ENCODE measurements at places on chromosomes 6 and 20.
A peak's percentile ranks its signal among the peaks of the same experiment; 100 is the strongest.

GRCh38 chr6:95135182-95135581 lies 442.2 kb upstream of the MANEA start:
- no peak for DNase-seq

- DNase-seq: no peak
Observed at GRCh38 chr6:37960139-37960935, 140.8 kb downstream of the ZFAND3 start.

GRCh38 chr20:37741055-37741454 lies 47.2 kb downstream of the CTNNBL1 start:
- no peak for DNase-seq

GRCh38 chr6:17021539-17021889 lies 80.3 kb upstream of the STMND1 start:
- no peak for DNase-seq

- no peak for DNase-seq
Observed at GRCh38 chr6:170294813-170295509, 4.1 kb upstream of the DLL1 start.

- DNase-seq: no peak
Observed at GRCh38 chr20:58188527-58188926, 39.9 kb downstream of the ANKRD60 start.

DNA sequence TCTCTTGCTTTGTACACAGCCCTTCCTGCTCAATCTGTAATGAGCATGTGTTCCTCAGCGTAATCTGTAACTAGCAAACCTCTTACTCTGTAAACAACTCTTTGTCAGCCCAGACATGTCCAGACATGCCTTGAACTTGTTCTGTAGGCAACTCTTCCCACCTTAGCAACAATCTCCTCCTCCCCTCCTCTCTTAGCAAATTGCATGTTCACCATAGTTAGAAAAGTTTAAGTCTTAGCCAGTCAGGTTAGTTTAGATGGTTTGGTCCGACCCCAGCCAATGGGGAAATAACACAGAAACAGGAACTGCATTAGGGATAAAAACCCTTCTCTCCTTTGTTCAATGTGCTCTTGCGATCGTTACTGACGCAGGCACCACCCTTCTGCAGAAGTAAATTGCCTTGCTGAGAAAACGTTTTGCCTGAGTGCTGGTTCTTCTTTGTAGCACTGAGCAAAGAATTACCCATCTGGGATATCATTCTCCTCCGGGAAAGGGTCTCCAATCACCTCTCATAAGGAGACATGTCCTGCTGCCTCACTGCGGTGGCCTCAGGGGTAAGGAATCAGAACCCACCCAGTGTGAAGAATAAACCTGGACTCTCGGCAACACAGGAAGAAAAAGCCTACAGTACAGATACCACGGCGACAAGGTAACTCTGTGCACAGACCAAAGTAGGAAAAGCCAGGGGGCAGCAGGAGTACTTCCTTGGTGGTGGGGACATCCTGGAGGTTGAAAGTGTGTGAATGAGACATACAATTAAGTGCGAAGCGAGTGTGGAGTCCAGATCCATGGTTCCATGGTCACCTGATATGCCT lies 26.2 kb downstream of the PLN start:
- no peak for DNase-seq

DNA sequence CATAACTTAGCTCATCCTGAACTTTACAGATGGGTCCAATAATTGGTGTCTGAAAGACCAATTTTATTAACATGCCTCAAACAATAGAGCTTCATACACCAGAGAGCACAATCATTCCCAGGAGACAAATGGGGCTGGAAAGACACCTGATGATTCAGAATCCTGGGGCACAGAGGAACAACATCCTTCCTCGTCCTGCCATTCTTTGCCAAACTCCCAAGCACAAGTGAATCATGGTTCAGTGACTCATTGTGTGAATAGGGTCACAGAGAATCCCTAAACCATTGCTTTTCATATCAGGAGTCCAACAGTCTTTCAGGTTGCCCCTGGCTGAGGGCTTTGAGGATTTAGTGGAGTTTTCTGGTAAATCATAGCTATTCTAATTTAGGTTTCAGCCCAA lies 266.4 kb upstream of the BMP2 start:
- DNase-seq: no peak

- DNase-seq: peak; percentile 60
Observed at GRCh38 chr6:168956884-168957730, 296.5 kb downstream of the THBS2 start.

GRCh38 chr6:111803371-111803770 lies 69.9 kb downstream of the FYN start:
- no peak for DNase-seq

- no peak for DNase-seq
Observed at GRCh38 chr6:87261534-87261933, 60.9 kb upstream of the SMIM8 start.

- no peak for DNase-seq
Observed at GRCh38 chr20:14341801-14342200, 4.4 kb upstream of the FLRT3 start.

- no peak for DNase-seq
Observed at GRCh38 chr6:155883334-155883731, 427.7 kb upstream of the NOX3 start.

DNA sequence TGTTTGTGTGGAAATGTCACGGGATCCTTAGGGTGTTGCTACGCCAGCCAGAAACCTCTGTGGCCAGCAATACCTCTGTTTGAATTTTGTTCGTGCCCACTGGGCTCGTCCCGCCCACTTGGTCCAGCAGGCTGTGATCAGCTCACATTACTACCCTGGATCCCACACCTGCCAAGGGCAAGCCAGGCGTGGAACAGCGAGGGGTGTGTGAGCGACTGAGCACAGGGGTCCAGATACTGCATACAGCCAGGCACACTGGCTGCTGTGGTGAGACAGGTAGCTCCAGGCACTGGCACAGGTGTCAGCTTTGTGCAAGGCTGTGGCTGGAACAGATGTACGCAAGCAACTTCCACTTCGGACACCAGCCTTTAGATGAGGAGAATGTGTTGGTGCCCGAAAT lies 718.9 kb downstream of the EPHA7 start:
- no peak for DNase-seq

DNA sequence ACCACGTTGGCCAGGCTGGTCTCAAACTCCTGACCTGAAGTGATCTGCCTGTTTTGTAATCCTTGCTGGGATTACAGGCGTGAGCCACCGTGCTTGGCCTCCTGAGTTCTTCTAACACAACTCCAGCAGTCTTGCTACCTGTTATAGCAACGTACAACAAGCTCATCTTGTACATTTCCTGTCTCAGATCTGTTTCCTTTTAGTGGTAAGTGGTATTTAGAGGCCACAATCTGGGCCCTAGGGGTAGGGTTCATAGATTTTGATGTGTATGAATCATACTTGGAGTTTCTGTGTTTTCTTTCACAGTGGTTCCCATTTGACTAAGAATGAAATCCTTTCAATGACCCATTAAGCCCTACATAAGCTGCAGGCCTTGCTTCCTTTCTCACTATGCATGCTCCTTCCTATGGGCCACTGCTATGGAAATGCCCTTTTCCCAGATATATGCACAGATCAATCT lies 27.1 kb upstream of the SYNCRIP start:
- DNase-seq: peak; percentile 80

- DNase-seq: no peak
Observed at GRCh38 chr20:44153636-44154043, 33.3 kb downstream of the JPH2 start.

- DNase-seq: no peak
Observed at GRCh38 chr20:13758884-13759283, 25.8 kb downstream of the ESF1 start.

DNA sequence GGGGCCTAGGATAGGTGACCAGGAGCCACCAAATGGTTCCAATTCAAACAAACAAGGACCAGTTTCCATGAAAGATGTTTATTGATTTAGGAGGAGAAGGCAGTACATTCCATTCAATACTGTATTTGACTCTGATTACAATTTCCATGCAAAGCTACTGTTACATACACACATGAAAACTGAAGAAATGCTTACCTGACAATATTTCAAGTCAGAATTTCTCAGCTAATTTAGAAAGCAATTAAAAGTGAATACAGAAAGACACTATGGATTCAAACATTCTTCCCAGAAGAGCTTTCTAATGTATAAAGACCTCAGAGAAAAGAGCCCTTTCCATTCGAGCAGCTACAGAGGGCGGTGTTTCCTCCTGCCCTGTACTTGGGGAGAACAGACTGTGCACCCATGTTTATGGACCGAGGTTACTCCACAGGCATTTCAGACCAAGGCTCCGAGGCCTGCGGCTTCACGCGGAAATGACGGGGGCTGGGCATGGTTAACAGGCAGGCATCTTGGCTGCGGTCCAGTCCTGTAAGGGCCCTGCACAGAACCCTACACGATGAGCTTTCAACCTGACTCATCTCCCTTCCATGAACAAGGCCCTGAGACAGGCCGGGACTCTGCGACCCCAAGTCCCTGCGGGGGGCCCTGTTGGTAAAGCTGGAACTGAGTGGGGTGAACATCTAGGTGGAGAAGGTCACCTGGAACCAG lies 25.7 kb upstream of the TCFL5 start:
- DNase-seq: no peak

DNA sequence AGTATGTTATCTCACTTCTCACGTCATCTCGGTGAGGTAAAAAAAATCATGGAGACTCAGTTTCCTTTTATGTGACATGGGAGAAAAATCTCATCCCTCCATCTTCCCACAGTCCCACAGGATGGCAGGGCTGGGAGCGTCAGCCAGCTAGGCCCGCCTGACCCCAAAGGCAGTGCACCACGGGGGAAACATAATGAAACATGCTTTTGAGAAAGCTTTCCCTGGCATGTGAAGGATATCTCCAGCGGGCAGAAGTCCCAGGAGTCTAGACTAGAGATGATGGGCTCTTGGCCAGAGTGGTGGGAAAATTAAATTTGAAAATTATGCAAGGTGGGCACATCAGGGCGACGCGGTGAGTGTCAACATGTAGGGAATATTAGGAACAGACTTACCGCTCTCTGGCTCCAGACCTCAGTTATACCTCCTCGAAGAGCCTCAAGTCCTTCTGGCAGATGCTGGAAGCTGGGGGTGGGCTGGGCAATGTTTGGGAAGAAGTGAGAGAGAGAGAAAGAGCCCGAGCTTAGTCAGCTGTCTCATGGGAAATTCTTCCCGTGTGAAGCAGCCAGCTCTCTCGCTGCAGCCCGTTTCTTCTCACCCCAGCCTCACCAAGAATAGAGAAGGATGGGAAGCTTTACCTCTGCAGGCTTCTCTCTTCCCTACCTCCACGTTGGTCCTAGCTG lies 52.3 kb downstream of the MOCS1 start:
- no peak for DNase-seq

DNA sequence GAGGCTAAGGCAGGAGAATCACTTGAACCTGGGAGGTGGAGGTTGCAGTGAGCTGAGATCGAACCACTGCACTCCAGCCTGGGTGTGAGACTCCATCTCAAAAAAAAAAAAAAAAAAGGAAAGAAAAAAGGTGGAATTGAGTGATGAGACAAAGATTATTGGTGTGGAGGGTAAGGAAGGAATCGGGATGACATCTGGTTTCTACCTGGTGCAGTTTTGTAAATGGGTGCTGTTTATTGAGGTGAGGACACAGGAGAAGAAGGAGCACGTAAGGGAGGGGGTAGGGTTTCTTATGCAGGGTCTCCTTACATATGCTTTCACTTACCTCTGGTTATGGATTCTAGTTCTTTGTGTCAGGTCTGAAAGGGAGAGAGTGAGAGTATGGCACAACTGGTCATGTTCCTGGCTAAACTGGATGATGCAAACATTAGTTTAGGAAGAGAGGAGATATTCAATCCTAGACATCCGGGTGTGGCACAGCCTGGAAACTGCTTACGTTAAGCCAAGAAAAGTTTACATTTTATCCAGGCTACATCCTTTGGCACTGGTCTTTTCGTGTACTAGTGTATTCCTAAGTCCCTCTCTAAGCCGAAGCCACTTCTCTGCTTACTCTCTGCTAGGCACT lies 5.4 kb downstream of the RALY start:
- DNase-seq: no peak

GRCh38 chr6:121664158-121664557 lies 228.7 kb downstream of the GJA1 start:
- DNase-seq: no peak

GRCh38 chr6:109075934-109076333 lies 18.7 kb downstream of the SESN1 start:
- no peak for DNase-seq

DNA sequence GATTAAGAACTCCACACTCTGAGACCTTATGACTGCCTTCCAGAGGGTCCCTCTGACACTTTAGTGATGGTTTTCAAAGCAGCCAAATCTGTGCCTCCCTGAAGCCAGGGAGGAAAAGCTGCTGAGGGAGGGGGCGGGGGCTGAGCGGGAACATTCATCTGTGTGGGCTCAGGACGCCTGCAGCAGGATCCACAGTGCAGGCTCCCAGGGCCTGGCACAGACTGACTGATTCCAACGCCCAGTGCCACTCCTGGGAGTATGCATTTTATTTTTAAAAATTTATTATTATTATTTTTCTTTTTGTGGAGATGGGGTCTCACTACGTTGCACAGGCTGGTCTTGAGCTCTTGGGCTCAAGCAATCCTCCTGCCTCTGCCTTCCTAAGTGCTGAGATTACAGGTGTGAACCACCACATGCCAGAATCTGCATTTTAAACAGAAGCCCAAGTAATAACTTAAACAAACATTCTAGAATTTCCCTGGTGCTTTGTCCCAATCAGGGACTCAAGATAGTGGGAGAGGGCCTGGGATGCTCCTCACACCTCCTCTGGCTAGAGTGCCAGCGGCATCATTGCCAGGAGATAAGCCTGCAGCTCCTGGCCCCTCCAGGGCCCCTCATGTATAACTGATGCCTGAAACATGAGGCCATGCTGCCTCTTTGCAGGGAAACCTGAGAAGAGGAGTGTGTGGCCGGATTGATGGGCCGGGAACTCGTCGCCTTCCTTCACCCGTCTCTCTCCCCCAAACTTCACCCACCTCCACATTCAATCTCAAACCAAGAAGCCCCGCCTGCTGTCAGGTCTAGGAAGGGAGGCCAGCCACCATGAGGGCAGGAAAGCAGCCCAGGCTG lies 438 bp upstream of the TMC2 start:
- DNase-seq: no peak

DNA sequence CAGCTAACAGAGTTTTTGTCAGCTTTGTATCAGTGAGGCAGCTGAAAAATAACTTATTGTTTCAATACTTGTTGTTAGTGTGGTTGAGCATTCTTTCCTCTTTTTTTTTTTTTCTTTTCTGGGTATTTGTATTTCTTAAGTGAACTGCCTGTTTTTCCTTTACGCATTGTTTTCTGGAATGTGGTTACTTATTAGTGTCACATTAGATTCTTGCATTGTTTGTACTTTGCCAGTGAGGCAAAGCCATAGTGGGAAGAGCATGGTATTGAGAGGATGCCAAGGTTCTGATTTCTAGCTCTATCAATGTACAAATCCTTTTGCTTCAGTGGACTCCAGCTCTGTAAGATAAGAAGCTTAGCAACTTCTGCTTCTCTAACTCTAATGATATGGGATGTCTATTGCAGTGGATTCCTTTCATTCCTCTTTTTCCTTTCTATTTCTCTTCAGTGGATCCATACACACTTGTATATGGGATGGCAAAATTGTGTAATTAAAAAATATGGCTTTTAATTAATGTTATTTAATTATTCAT lies 3.9 kb downstream of the CDKAL1 start:
- no peak for DNase-seq

GRCh38 chr6:89644864-89645263 lies 6.3 kb upstream of the LYRM2 start:
- no peak for DNase-seq
